ENCODE measurements at places on chromosomes 16 and 17.

DNA sequence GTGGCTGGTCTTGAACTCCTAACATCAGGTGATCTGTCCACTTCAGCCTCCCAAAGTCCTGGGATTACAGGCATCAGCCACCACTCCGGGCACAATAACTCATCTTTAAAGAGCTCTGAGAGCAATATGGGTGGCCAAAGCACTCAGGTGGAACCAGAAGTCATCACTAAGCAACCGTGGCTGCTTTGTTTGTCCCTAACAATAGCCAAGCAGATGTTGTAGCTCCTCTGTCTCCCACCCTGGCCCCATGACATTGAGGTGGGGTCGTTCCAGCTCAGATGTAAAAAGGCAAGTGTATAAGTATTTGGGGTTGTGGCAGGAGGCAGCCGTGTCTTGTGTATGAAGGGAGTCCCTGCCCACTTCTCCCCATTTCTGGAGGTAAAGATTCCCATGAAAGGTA is 3.7 kb upstream of the SCIMP start:
- DNase-seq = no peak

GRCh38 chr17:80513892-80514291 is 30.7 kb upstream of the RPTOR start:
- DNase-seq = no peak

- DNase-seq = no peak
These were observed 73.9 kb upstream of the DHX40 start for GRCh38 chr17:59491353-59492090.

- no peak for DNase-seq
These were observed 12.2 kb downstream of the UNC119 start for GRCh38 chr17:28540231-28540630.

GRCh38 chr17:50842506-50843149 is 7.2 kb downstream of the WFIKKN2 start:
- no peak for DNase-seq

DNA sequence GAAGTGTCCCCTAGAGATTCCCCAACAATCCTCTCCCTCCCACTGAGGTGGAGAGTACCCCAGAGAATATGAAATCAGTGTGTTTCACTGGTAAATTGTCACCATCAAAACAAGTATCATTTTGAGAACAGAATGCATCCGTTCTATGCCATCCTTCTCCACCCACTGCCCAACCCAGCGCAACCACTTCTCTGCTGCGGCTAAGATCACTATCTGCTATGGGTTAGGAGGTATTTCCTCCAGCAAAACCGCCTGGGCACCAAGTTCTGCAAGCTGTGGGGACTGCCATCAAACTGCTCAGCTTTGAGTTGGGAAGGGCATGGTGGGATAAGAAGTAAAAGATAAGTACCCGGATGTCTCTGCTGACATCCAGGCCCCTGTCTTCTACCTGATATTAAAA is 24.4 kb downstream of the CNTNAP1 start:
- DNase-seq = no peak

DNA sequence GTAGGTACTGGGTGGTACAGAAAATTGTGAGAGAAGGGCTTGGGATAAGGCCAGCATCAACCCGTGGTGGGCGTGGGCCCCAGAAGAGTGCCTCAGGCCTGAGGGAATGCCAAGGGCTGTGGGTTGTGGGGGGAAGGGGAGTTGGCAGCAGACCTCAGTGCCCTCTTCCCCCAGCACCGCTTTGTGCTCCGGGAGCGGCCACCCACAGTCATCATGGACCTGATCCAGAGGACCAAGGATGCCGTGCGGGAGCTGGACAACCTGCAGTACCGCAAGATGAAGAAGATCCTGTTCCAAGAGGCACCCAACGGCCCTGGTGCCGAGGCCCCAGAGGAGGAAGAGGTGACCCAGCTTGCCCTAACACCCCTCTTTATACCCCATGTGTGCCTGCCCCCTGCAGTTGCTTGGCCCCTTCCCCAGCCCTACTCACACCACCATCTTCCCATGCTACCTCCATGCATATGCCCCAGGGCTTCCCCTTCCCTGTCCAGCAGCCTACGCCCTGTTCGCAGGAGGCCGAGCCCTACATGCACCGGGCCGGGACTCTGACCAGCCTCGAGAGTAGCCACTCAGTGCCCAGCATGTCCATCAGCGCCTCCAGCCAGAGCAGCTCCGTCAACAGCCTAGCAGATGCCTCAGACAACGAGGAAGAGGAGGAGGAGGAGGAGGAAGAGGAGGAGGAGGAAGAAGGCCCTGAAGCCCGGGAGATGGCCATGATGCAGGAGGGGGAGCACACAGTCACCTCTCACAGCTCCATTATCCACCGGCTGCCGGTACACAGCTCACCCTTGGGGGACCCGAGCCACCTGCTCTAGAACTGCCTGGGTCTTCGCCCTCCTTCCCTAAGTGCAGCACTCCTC is 9.1 kb downstream of the TAOK2 start:
- no peak for DNase-seq

All from inflammatory macrophage treated with lipopolysaccharide for 1 hour (primary cell).